Heart left ventricle (tissue), 16 donors: ENCODE measurements at places on chromosomes 2 and 18.

GRCh38 chr2:23484275-23484674 is 99.3 kb downstream of the KLHL29 start:
- no peak overlapping the region for H3K27ac ChIP-seq
- peaks cover 3% of the 10 kb centered on the region for H3K4me1 ChIP-seq
- no peak for DNase-seq
- H3K27me3 ChIP-seq, result no peaks in the 10 kb centered on the region
- H3K4me3 ChIP-seq, result no peak overlapping the region
- no peaks in the 10 kb centered on the region for H3K36me3 ChIP-seq

DNA sequence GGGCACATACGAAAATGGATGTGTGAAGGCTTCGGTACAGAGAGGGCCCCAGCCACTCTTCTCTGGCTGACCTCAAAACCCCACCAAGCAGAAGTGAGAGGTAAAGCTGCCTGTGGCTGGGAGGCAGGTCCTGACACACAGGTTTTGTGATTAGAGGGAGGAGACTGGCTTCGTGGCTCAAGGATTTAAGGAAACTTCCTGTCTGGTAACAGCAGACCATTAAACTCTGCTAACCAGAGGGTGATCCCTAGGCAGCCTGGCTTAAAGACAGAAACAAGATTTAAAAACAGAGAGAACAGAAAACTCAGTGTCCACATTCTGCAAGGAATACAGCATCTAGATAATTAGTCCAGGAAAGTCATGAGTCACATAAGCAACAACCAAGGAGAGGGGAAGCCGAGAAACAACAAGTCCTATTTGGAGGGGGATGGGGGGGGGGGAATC is 101.9 kb downstream of the NFATC1 start:
- DNase-seq, result no peak
- no peaks in the 10 kb centered on the region for H3K27me3 ChIP-seq
- H3K36me3 ChIP-seq, result no peaks in the 10 kb centered on the region
- no peak overlapping the region for H3K4me3 ChIP-seq
- H3K27ac ChIP-seq, result no peak overlapping the region

DNA sequence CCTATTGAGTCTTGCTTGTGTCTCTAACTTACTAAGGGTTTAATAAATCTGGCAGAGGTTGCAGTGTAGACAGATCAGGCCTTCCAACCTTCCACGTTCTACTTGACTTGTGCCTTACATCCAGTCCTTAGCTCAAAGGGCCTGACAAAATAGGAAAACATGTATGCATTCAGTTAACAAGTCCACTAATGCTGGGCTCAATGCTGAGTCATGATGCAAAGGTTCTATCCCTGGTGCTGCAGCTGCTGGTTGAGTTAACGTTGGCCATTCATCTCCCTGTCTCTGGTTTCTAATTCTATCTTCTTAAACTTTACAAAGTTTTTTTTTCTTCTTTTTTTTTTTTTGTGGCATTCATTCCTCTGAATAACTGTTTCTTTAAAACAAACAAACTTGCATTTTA is 46.3 kb upstream of the ITGB6 start:
- H3K27me3 ChIP-seq, result no peaks in the 10 kb centered on the region
- no peak overlapping the region for H3K4me3 ChIP-seq
- no peak for DNase-seq
- no peaks in the 10 kb centered on the region for H3K4me1 ChIP-seq
- no peaks in the 10 kb centered on the region for H3K36me3 ChIP-seq

DNA sequence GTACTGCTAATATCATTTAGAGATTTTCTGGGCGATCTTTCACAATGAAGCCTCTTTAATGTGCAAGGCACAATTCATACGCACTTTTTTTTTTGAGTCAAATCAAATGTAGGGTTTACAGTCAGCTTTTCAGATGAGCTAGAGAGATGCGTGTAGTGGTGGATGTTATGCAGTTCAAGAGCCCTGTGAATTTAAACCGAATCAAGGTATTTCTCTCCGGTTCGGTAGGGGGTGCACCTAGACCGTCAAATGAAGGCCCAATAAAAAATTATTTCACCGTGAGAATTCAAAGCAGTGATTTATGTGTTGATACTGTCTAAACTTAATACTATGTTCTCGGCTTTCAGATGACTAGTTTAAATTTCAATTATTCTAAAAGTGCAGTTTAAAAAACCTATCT is 1.1 kb downstream of the PTH2R start:
- H3K4me3 ChIP-seq, result no peak overlapping the region
- no peak for DNase-seq
- H3K36me3 ChIP-seq, result no peaks in the 10 kb centered on the region
- H3K27ac ChIP-seq, result no peak overlapping the region
- peaks cover 8% of the 10 kb centered on the region for H3K4me1 ChIP-seq

- H3K27me3 ChIP-seq, result no peaks in the 10 kb centered on the region
- H3K27ac ChIP-seq, result no peak overlapping the region
- H3K4me3 ChIP-seq, result no peak overlapping the region
- H3K4me1 ChIP-seq, result no peaks in the 10 kb centered on the region
- no peak for DNase-seq
Measured at GRCh38 chr18:51861046-51861445, 479.0 kb upstream of the DCC start.

DNA sequence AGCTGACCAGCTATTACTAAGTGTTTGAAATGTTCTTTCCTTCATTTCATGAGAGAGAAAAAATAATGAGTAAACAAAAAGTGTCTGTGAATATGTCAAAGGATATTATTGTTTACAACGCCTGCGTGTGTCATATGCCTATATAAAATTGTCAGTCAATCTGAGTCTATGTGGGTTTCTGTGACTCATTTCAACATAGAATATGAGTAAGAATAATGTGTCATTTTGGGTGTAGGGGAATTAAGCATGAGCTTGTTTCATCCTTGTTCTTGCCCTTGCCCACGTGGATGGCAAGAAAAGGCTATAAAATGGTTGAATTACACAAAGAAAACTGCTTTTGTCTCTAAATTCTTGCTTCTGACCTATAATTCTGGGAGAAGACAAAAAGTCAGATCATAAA is 466.0 kb downstream of the PTH2R start:
- H3K4me1 ChIP-seq, result no peaks in the 10 kb centered on the region
- no peaks in the 10 kb centered on the region for H3K36me3 ChIP-seq
- no peak for DNase-seq
- H3K27me3 ChIP-seq, result no peaks in the 10 kb centered on the region

DNA sequence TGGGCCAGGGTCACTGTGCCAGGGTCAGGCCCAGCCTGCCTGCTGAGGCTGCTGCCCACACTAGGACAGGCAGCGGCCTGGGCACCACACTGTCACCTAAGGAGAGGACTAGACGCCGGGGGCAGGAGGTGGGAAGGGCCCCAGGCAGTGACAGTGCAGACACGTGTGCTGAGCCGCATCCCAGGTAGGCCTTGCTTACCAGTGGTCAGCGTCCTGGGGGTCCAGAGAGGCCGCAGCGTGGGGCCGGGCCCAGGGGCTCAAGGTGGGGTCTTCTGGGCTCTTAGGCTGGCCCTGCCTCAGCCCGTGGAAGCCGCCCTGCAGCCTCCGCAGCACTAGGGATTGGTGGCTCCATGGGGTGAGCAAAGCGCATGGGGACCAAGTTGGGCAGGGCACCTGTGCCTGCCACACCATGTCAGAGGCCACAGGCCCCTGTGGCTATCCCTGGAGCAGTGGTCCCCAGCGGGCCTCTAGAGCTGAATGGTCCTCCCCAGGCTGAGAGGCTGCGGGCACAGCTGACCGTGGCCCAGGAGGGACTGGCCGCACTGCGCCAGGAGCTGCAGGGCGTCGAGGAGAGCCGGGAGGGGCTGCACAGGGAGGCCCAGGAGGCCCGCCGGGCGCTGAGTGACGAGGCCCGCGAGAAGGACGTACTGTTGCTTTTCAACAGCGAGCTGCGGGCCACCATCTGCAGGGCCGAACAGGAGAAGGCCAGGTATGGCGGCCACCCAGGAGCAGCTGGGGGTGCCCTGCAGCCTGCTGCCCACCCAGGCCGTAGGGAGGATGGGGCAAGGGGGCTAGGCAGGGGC is 35.2 kb upstream of the SNED1 start:
- H3K4me3 ChIP-seq, result no peak overlapping the region
- H3K4me1 ChIP-seq, result peaks cover 41% of the 10 kb centered on the region
- H3K36me3 ChIP-seq, result no peaks in the 10 kb centered on the region
- H3K27ac ChIP-seq, result no peak overlapping the region
- no peaks in the 10 kb centered on the region for H3K27me3 ChIP-seq
- no peak for DNase-seq

GRCh38 chr2:115161081-115161770 is 718.8 kb downstream of the DPP10 start:
- H3K36me3 ChIP-seq, result no peaks in the 10 kb centered on the region
- peak overlapping the region; percentile 12 for H3K4me3 ChIP-seq
- H3K27ac ChIP-seq, result no peak overlapping the region
- no peaks in the 10 kb centered on the region for H3K4me1 ChIP-seq
- DNase-seq, result peak; percentile 34

DNA sequence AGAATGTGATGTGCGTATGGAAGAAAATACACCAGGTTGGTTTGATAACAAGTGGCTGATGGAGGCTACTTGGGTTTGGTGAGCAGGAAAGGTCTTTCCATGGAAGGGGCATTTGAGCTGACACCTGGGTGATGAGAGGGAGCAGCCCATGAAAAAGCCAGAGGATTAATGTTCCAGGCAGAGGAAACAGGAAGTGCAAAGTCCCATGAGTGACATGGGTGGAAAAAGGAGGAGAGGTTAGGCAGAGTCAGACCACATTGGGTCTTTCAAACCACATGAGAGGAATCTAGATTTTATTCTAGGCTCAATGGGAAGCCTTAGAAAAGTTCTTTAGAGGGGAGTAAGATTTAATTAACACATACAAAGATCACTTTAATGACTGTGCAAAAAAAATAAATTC is 195.7 kb downstream of the LRATD1 start:
- H3K4me1 ChIP-seq, result no peaks in the 10 kb centered on the region
- H3K27ac ChIP-seq, result no peak overlapping the region
- DNase-seq, result no peak
- H3K4me3 ChIP-seq, result no peak overlapping the region

DNA sequence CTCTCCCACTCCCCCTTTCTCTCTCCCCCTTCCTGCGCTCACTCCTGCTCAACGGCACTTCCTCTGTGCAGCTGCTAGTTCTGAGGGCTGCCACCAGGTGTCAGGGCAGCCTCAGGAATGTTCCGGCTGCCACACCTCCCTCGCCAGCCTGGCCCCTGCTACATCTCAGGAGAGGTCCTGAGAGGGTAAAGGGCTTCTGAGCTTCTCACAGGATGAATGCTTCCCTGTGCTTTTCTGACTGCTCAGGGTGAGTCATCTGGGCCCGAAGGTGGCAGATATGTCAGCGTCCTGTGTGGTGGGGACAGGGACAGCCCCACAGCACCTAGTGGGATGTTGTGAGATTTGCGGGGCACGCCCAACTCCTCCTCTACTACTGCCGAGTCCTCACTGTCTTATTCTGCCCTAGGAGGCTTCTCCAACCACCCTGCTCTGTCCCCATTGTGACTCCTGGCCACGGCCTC is 49.0 kb downstream of the PLEKHB2 start:
- no peaks in the 10 kb centered on the region for H3K4me1 ChIP-seq
- no peaks in the 10 kb centered on the region for H3K27me3 ChIP-seq
- H3K4me3 ChIP-seq, result no peak overlapping the region

- no peaks in the 10 kb centered on the region for H3K27me3 ChIP-seq
- H3K4me3 ChIP-seq, result no peak overlapping the region
- no peaks in the 10 kb centered on the region for H3K4me1 ChIP-seq
- H3K27ac ChIP-seq, result no peak overlapping the region
- no peak for DNase-seq
Measured at GRCh38 chr2:35503738-35504199, 851.8 kb upstream of the CRIM1 start.

GRCh38 chr18:5214583-5215351 is 17.7 kb upstream of the AKAIN1 start:
- H3K27ac ChIP-seq, result no peak overlapping the region
- no peaks in the 10 kb centered on the region for H3K4me1 ChIP-seq
- H3K36me3 ChIP-seq, result no peaks in the 10 kb centered on the region
- H3K4me3 ChIP-seq, result no peak overlapping the region
- no peak for DNase-seq

- peaks cover 4% of the 10 kb centered on the region for H3K4me1 ChIP-seq
- no peaks in the 10 kb centered on the region for H3K27me3 ChIP-seq
- no peaks in the 10 kb centered on the region for H3K36me3 ChIP-seq
- no peak for DNase-seq
Measured at GRCh38 chr2:15539999-15540398, 21.1 kb downstream of the NBAS start.

- H3K4me3 ChIP-seq, result no peak overlapping the region
- peaks cover 58% of the 10 kb centered on the region for H3K4me1 ChIP-seq
- no peaks in the 10 kb centered on the region for H3K27me3 ChIP-seq
- H3K27ac ChIP-seq, result no peak overlapping the region
- no peaks in the 10 kb centered on the region for H3K36me3 ChIP-seq
Measured at GRCh38 chr2:119481501-119482455, 42.5 kb downstream of the SCTR start.

DNA sequence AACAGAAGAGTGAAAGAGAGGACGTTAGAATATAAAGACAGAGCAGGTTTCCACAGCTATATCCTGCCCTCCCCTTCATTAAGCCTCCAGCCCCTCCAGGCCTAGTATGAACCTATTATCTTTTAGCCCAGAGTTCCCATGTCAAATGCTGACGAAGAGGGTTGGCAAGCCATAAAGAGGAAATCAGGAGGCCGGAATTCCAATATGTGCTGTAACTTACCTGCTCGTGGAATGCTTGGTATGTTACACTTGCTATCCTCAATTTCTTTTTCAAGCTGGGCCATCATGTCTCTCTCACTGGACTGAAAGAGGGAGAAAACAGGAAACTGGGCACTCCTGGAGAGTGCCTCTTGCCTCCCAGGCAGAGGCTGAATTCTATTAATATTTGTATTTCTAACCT is 264.1 kb downstream of the TRIB2 start:
- H3K36me3 ChIP-seq, result no peaks in the 10 kb centered on the region
- H3K4me3 ChIP-seq, result no peak overlapping the region
- DNase-seq, result no peak
- H3K27me3 ChIP-seq, result no peaks in the 10 kb centered on the region
- no peak overlapping the region for H3K27ac ChIP-seq
- no peaks in the 10 kb centered on the region for H3K4me1 ChIP-seq

DNA sequence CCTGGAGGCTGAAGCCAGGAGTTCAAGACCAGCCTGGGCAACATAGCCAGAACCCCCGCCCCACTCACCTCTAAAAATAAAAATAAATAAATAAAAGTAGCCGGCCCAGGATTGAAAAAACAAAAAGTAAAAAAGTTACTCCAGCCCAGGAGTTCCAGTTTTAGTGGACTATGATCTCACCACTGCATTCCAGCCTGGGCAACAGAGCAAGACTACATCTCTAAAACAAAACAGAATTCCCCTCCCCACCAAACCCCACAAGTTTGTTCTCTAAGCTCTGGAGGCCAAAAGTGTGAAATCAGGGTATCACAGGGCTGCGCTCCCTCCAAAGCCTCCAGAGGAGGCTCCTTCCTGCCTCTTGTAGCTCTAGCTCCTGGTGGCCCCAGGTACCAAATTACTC is 1.7 kb downstream of the D2HGDH start:
- no peaks in the 10 kb centered on the region for H3K27me3 ChIP-seq
- no peak for DNase-seq
- peaks cover 3% of the 10 kb centered on the region for H3K4me1 ChIP-seq
- no peak overlapping the region for H3K27ac ChIP-seq
- H3K4me3 ChIP-seq, result no peak overlapping the region
- H3K36me3 ChIP-seq, result no peaks in the 10 kb centered on the region
